AG04449 (cell line): ENCODE measurements at places on chromosomes 5 and 9.

DNA sequence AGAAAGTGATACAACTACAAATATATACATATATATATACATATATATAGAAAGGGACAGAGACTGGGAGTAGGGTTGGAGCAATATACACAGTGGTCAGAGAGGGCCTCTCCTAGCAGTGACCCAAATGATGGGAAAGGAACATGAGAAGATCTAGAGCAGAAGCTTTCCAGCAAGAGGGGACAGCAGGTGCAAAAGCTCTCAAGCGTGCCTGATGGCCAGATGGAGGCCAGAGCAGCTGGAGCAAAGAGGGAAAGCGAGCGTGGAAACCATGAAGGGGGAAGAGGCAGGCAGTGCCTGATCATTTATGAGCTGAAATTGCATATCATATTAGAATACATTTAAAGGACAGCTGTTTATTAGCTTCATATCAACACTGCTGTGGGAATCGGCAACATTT lies 7.6 kb upstream of the GRPEL2 start:
- no peak for DNase-seq

- DNase-seq: no peak
These were observed 117.6 kb downstream of the PCSK1 start for GRCh38 chr5:96315431-96315830.

- DNase-seq: no peak
These were observed 6.8 kb downstream of the FAT2 start for GRCh38 chr5:151584057-151584937.

DNA sequence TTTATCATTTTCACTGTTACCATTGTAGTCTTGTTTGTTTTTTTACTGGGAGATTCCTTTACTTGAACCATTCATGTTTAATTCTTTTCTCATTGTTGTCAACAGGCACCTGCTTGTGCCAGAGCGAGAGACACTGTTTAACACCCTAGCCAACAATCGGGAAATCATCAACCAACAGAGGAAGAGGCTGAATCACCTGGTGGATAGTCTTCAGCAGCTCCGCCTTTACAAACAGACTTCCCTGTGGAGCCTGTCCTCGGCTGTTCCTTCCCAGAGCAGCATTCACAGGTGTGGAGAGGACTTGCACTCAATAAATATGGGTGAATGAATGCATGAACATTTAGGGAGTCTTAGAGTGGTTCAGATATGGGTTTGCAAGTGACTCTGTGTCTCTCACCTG lies 37.5 kb downstream of the NUP214 start:
- no peak for DNase-seq

GRCh38 chr9:109013679-109014607 lies 644 bp upstream of the CTNNAL1 start:
- no peak for DNase-seq

DNA sequence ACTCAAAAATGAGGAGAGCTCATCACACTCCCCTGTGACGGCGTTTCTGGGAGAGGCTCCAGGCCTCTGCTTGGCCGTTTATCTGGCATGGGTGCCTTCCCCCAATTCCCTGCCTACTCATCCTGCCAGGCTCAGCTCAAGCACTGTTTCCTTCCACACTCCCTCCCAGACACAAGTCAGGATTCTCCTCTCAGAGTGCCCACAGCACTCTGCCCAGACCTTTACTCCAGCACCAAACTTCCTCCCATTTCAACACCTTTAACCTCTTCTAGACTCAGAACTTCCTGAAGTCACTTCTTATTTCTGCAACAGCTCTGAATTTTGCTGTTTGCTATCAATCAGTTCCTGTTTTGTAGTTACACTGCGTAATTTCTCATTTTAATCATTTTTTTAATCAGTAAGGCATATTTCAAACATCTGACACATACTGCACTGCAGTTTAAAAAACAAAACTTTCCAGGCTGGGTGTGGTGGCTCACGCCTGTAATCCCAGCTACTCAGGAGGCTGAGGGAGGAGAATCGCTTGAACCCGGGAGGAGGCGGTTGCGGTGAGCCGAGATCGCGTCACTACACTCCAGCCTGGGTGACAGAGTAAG lies 16.0 kb downstream of the TRMO start:
- DNase-seq: no peak

DNA sequence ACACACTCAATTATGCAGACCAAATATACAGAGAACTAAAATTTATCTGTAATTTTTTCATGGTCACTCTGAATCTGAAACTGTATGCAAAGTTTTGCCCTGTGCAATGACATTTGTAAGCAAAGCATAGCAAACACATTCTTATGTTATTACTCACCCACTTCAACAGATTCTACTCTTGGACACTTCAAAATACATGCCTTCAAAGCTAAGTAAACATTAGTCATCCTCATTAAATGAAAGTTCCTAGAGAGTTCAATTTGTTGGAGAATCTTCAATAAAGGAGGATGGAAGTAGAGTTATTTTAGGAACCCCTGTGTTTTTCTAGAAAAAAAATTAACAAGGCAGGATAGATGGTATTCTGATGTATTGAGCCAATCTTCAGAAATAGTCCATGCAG lies 639.7 kb upstream of the C9orf72 start:
- peak; percentile 4 for DNase-seq

DNA sequence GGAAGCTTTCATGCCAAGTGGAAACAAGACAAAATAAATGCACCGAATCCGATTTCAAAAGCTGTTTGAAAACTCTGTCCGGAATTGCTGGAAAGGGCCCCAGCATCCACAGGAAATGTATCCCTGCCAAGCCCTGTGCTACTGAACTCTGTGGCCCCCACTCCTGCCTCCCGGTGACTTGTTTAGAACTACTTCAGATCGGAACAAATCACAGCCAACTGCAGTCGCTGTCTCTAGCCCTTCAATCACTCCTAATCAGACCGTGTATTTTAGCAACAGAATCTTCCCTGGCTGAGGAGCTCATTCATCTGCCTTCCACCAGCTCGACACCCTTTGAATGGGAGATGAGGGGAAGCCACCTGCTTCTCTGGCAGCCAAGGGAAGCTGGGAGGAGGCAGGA lies 94.1 kb downstream of the KCNIP1 start:
- no peak for DNase-seq

GRCh38 chr5:14218011-14218410 lies 74.9 kb downstream of the TRIO start:
- DNase-seq: no peak

- peak; percentile 84 for DNase-seq
These were observed 117.2 kb upstream of the TBCA start for GRCh38 chr5:77893225-77893860.

- no peak for DNase-seq
These were observed 79.7 kb upstream of the SSBP2 start for GRCh38 chr5:81830596-81830995.

GRCh38 chr5:130112246-130112645 lies 208.0 kb downstream of the CHSY3 start:
- DNase-seq: no peak

- DNase-seq: no peak
These were observed 161.3 kb upstream of the IRX4 start for GRCh38 chr5:2044041-2044440.

- DNase-seq: no peak
These were observed 19.9 kb upstream of the KCNIP1 start for GRCh38 chr5:170483701-170484458.

- no peak for DNase-seq
These were observed 28.2 kb downstream of the RETREG1 start for GRCh38 chr5:16588434-16589214.

- DNase-seq: no peak
These were observed 330.8 kb upstream of the SGCD start for GRCh38 chr5:155996123-155996522.

GRCh38 chr9:136411378-136411777 lies 920 bp downstream of the PMPCA start:
- no peak for DNase-seq

DNA sequence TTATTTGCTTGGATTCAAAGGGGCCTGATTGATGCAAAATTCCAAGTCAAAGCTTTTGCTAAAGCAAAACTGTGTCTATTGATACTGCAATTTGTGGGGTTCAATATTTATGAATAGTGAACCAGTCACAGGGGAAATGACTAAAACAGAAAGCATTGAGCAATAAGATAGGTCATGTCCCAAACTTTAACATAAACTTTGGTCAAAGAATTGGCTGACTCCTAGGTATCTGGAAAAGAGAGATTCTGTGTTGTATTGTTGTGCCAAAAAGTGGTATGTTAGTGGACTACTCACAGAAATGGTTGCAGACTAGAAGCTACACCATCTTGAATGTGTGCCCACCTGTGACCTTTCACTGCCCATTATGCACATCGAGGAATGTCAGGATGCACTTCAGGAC lies 585.5 kb upstream of the RGMB start:
- DNase-seq: no peak

DNA sequence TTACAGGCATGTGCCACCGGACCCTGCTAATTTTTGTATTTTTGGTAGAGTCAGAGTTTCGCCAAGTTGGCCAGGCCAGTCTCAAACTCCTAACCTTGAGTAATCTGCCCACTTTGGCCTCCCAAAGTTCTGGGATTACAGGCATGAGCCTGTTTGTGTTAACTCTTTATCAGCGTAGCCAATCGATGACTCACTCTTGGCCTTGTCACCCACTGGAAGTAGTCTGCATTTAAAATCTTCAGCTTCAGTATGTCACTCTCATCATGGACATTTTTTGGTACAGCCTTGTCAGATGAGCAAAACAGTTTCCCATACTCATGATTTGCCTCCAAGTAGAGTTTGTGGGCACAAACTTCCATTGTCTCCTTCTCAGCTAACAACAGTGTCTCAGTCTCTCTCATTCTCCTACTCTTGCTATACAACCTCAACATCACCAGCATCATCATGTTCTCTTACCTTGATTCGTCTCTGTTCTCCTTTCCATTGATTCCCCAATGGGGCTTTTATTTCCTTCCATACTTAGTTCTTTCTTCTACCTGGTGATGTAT lies 22.5 kb downstream of the MUSK start:
- DNase-seq: no peak

GRCh38 chr5:74673011-74673790 lies 11.8 kb upstream of the HEXB start:
- no peak for DNase-seq

- DNase-seq: no peak
These were observed 405.1 kb upstream of the ADAMTSL1 start for GRCh38 chr9:18068900-18069299.

GRCh38 chr5:134439210-134439654 lies 27.6 kb upstream of the CDKN2AIPNL start:
- peak; percentile 94 for DNase-seq

DNA sequence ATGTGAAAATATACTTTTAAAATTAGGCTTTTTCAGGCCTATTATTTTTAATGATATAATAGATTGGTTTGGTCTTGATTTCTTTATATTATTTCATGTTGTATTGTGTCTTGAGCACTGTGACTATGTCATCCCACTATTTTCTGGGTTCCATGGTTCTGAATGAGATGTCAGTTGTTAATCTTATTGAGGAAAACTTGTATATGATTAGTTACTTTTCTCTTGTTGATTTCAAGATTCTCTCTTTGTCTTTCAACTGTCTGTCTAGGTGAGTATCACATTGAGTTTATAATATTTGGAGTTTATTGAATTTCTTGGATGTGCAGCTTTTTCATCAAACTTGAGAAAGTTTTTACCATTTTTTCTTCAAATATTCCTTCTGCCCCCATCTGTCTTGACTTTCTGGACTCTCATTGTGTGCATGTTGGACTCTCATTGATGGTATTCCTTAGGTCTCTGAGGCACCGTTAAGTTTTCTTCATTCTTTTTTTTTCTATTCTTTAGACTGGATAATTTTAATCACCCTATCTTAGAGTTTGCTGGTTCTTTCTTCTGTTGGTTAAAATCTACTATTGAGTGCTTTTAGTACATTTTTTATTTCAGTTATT lies 175.8 kb downstream of the TMEM167A start:
- DNase-seq: no peak

- DNase-seq: no peak
These were observed 25.2 kb downstream of the ANKRA2 start for GRCh38 chr5:73540192-73540591.

DNA sequence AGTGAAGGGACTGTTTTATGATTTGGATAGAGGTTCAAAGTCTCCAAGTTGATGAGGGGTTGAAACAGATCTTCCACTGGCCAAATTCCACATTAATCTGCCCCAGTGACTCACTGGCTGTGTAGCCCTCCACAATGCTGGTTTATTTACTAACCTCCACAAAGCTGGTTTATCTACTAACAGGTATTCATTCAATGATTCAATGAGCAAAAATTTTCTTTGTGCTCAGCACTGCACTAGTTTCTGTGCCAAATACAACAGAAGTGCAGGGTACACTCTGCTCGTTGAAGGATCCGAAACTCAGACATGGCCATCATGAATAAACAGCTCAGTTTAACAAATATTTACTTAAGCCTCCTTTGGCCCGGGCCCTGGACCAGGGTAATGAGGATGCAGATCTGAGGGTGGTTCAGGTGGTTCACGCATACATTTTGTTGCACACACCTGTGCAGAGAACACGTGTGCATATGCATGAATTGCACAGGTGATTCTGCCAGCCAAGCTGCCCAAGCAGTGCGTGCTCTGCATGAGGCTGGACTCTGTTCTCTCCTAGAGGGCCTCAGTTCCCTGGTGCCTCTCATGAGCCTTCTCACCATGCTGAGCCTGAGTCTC lies 71.0 kb downstream of the SH3PXD2B start:
- no peak for DNase-seq

GRCh38 chr5:149260761-149261160 lies 10.9 kb upstream of the AFAP1L1 start:
- no peak for DNase-seq

DNA sequence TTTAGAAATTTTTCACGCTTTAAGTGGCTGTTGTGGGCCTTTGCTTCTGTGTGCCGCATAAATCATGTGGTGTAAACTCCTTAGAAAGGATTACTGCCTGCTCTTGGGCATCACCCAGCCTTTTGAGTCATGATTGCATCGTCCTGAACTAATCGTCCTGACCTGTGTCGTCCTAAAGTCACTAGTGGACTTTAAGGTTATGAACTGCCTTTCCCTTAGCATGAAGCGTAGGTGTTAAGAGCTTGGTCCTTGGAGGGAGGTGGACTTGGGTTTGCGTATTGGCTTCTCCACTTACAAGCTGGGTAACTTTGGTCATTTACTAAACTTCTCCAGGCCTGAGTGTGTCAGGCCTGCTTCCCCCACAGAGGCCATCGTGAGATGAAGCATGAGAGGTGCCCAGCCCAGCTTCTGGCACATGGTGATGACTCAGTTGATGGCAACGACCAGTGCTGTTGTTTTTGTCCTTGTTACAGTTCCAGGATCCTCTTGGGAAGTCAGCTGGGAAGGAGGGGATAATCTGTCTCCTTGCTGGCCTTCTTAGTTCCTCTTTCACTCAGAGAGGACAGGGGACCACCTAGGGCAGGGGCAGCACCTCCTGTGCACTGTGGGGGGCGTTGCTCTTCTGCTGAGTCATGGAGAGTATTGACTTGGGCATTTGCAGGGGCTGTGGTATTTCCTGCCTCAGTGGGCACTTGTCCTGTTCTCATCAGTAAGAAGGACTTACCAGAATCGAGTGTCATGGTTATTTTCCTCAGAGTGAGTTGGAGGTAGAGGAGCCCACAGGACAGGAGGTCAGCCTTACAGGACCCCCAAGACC lies 54.2 kb upstream of the NCS1 start:
- no peak for DNase-seq
